Cardiac muscle cell (in vitro differentiated cells and primary cell): ENCODE measurements at places on chromosomes 11 and 22. TPM values are rescaled to one million over a fixed set of nuclear protein-coding genes. Genes with fewer than 3 reads are reported as not detected.
A peak's percentile ranks its signal among the peaks of the same experiment; 100 is the strongest.

The CRYBB3 gene
- total RNA-seq = not detected in 2 replicates

GRCh38 chr11:22699388-22699787, 33.0 kb downstream of the GAS2 start:
- H3K27me3 ChIP-seq = peaks cover 4% of the 10 kb centered on the region
- H3K4me1 ChIP-seq = peaks cover 14% of the 10 kb centered on the region
- H3K4me3 ChIP-seq = no peak overlapping the region
- no peak for DNase-seq
- H3K36me3 ChIP-seq = no peaks in the 10 kb centered on the region
- no peak overlapping the region for H3K27ac ChIP-seq

The ZNF215 gene
- 0.86 and 1.6 TPM in 2 replicates for total RNA-seq

DNA sequence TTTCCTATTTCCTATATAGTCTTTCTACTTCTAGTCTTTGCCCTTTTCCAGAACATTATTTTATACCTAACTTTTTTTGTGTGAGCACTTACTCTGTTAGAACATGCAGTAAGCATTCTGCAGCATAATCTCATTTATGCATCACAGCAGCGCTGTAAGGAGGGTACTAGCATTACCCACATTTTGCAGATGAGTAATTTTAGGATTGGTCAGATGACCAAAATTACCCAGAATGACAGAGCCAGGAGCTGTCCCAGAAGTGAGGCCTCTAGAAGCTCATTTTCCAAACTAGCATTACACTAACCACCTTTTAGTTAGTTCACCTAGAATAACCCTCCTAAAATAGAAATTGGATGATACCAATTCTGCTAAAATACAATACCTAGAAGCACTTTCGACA, 47.1 kb upstream of the ARHGAP32 start:
- H3K27me3 ChIP-seq = no peaks in the 10 kb centered on the region
- no peak overlapping the region for H3K27ac ChIP-seq
- H3K36me3 ChIP-seq = no peaks in the 10 kb centered on the region

DNA sequence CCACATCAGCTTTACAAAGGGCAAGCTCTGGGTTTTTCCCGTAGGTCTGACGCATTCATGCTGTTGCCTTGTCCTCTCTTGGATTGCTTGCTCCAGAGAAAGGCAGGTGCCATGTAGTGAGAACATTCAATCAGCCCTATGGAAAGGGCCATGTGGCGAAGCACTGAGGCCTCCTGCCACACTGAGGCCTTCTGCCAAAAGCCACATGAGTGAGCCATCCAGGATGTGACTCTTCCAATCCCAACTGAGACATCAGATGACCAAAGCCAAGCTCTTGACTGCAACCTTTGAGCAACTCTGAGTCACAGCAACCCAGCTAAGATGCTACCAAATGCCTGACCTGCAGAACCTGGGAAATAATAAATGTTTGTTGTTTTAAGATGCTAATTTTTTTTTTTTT, 9.0 kb upstream of the PANX3 start:
- H3K27me3 ChIP-seq = peaks cover 5% of the 10 kb centered on the region
- H3K4me3 ChIP-seq = no peak overlapping the region
- H3K36me3 ChIP-seq = no peaks in the 10 kb centered on the region
- H3K27ac ChIP-seq = no peak overlapping the region
- H3K4me1 ChIP-seq = no peaks in the 10 kb centered on the region

- H3K36me3 ChIP-seq = no peaks in the 10 kb centered on the region
- H3K4me3 ChIP-seq = no peak overlapping the region
- H3K27ac ChIP-seq = no peak overlapping the region
- H3K27me3 ChIP-seq = no peaks in the 10 kb centered on the region
- H3K4me1 ChIP-seq = no peaks in the 10 kb centered on the region
- no peak for DNase-seq
These were observed 446.4 kb upstream of the CADM1 start for GRCh38 chr11:115950660-115951059.

- peak; percentile 54 for DNase-seq
- no peaks in the 10 kb centered on the region for H3K36me3 ChIP-seq
- no peaks in the 10 kb centered on the region for H3K27me3 ChIP-seq
- peaks cover 17% of the 10 kb centered on the region for H3K4me1 ChIP-seq
These were observed 8.2 kb downstream of the CBX7 start for GRCh38 chr22:39144101-39144767.

The NPTXR gene
- total RNA-seq = 15.1 and 16.7 TPM in 2 replicates

DNA sequence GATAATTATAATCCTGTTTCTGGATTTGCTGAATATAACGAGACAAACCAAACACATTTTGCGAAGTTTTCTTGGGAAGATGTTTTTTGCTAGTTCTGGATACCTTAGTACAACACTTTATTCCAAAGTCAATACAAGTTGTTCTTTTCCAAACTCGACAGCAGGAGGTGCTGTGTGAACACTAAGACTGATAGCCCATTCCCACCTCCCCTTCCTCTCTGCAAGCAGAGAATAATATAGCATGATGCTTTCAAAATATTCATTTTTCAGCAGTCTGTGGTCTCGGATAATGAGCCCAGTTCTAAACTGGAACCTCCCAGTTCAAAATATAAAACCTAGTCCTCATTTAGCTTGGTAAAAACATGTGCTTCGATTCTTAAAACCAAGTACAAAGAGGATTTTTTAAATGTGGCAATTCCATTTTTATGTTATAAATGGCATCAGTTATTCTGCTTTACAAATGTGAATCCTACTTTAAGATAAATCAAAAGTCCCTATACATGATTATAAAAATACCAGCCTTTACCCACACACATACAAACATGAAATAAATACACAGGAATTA, 129.1 kb downstream of the DCDC1 start:
- no peaks in the 10 kb centered on the region for H3K36me3 ChIP-seq
- peak; percentile 70 for DNase-seq
- no peak overlapping the region for H3K4me3 ChIP-seq
- H3K4me1 ChIP-seq = no peaks in the 10 kb centered on the region
- no peak overlapping the region for H3K27ac ChIP-seq
- H3K27me3 ChIP-seq = no peaks in the 10 kb centered on the region

The CCDC116 gene
- total RNA-seq = 0.57 and 0.70 TPM in 2 replicates

DNA sequence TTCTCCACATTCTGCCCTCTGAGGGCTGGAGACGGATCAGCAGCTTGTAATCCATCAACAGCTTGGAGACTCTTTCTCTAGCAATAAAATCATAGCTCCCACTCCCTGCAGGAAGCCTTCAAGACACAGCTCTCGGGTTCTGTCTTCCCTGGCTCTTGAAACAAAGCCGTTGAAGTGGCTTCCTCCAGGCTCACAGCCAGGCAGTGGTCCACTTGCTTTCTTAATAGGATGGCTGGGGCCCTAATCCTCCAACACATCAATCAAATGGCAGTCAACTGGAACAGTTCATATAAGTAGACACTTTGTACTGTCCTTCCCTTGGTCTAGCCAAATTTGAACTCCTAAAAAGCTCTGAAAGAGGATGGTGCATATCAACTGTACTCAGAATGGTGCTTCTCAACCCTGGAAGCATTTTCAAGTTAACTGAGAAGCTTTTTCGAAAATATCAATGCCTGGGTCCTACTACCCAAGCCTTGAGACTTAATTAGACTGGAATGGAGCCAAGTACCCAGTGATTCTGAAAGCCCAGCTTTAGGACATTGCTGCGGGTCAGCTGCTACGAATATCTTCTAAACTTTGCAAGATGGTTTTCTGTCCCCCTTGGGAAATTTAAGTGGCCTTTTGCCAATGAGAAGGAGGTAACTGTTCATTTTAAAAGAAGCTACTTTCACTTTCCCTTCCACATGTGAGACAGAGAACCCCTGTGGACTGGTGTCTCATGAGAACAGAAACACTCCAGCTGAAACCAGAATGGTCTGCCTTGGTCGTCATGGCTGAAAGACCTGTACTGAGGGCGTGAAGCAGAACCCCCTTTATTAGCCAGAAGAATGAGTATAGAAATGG, 74.7 kb downstream of the SC5D start:
- DNase-seq = peak; percentile 36
- no peaks in the 10 kb centered on the region for H3K27me3 ChIP-seq
- H3K36me3 ChIP-seq = no peaks in the 10 kb centered on the region
- H3K27ac ChIP-seq = no peak overlapping the region
- H3K4me3 ChIP-seq = no peak overlapping the region
